Stimulated activated CD8-positive, alpha-beta memory T cell treated with anti-CD3 and anti-CD28 coated beads, Interleukin-4, amount 100 ng/mL, for 1 hour (primary cell): ENCODE measurements at places on chromosomes 12 and 14.

DNA sequence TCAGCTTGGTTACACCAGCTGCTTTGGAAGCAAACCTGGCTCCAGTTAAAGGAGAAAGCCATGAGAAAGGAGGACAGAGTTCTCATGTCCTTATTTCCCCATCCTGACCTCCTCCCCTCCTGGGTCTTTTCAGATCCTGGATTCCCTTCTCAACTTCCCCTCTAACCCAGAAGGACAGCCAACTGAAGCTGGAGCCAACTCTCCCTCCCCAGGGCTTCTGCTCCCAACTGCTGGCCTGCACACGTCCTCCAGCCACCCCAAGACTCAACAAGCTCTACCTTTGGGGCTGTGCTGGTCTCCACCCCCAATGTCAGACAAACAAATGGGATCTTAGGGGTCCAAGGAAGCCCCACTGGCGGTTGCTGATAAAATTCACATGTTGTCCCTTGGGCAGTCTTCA, 651.1 kb upstream of the TBX3 start:
- no peak for DNase-seq

DNA sequence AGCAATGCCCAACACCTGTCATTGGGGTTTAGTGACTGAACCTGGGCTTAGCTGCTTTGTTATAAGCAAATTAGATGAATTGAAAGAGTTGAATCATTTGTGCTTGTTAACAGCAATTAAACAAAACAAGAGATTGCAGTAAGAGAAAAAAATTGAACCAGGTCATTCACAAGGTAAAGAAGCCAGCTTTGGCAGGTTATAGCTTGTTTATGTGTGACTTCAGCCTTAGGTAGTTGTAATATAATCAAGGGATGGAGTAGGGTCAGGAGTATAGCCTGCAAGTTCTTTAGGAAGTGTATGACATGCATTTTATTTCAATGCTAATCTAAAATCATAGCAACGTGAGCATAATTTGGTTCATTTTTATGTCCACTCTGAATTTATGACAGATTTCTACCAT, 63.4 kb upstream of the PLEKHG3 start:
- DNase-seq, result no peak

DNA sequence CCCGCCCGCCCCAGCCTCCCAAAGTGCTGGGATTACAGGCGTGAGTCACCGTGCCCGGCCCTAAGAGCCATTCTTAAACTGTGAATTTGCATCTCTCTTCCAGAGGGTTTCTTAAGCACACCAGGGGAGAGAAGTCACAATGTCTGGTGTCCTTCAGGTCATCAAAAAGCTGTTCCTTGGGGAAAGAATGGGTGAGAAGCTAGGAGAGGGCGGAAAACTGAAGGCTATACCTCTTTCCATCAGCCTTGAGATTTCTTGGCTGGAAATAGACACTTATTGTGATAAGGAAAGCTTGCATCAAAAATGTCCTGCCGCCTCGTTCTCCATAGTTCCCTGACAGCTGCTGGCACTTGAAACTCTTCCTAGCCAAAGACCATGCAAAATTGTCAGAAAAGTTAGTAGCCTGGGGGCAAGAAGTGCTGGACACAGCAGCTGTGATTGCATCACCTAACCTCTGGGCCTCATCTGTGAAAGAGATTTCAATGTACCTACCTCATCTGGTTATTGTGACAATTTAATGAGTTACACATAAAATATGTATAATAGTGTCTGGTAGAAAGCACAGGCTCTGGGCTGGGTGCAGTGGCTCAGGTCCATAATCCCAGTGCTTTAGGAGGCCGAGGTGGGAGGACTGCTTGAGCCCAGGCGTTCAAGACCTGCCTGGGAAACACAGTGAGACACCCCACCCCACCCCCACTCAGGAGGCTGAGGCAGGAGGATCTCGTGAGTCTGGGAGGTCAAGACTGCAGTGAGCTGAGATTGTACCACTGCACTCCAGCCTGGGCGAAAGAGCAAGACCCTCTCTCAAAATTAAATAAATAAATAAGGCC, 9.7 kb upstream of the UBC start:
- DNase-seq, result no peak

DNA sequence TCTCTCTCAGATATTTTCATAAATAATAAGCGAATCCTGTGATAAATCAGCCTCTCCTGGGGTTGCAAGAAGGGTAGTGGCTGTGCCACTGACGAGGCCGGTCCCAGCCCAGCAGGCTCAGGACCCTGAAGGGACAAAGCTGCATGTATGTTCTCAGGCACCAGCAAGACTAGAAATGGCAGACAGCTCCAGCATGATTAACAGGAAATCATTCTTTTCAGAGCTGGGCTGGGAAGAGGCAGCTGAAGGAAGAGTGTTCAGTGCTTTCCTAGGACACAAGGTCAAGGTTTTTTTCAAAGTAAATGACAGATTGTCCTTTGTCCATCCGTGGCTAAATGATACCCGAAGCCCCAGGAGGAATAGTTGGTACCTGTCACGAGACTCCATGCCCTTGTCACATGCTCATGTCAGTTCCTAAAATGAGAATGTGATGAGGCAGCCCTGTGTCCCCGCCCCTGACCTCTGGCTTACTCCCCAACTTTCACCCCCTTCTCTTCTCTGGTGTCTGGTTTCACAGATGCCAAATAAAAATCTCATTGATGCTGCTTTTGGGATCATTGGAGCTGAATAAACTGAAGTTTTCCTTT, 65.1 kb downstream of the PPP1R36 start:
- no peak for DNase-seq

- no peak for DNase-seq
Measured at GRCh38 chr14:83356080-83356479, 1822.4 kb upstream of the SEL1L start.

- no peak for DNase-seq
Measured at GRCh38 chr12:12249216-12250050, 17.4 kb downstream of the LRP6 start.

DNA sequence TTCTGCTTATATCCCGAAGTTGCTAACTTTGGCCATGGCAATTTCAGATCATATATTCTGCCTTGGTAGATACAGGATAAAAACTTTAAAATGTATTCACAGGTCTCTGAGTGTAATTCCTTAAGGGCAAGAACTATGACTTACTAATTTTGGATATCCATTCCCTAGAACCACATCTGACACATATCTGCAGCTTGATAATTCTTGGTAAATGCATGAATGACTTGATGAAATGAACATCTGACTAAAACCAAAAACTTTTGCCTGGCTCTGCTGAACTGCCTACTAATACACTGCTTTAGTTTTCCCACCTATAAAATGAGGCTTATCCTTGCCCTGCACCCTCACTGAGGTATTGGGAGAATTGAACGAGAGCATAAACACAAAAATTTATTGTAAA, 32.2 kb downstream of the SLC25A21 start:
- no peak for DNase-seq

- no peak for DNase-seq
Measured at GRCh38 chr14:34120185-34120977, 169.5 kb upstream of the EGLN3 start.

DNA sequence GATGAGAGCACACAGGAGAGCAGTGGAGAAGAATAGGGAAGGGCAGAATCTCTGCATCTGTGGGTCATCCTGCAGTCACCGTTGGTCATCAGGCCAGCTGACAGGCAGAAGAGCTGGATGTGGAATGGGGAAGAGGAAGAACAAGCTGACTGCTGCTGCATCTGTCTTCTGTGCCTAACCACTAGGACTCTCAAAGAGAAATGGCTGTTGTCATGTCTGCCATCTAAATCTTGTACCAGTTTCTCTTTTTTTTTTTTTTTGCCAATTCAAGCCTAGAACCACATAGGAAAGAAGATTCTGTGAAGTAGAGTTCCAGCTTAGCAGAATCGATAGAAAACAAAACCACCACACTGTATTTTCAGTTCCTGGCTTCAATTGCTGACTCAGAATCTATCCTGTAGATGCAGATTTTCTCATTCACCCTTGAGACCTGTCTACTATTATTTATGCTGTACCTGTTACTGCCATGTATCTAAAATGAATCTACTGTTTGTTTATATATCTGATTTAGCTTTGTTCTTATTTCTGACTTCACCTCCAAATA, 421.9 kb upstream of the PRICKLE1 start:
- DNase-seq, result no peak

DNA sequence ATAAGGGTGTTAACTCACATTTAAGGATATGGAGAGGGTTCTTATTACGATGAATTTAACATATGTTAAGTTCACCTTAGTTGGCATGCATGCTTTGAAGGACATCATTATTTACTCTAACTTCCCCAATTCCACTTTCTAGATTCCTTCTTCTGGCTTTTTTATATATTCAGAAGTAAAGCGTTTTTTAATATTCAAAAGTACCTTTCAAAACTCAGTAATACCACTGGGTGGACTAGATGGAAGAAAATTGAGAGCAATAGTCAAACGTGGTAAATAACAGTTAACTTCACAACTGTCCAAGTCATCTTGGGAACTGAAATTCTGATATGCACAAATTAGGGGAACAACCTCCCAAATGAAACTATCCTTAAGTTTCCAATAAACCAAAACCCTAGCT, 9.1 kb downstream of the SINHCAF start:
- DNase-seq, result no peak
